Retina (tissue), 1 donor: ENCODE measurements at places on chromosomes 7 and 10.

- DNase-seq, result no peak
Measured at GRCh38 chr10:23826421-23826820, 382.5 kb upstream of the KIAA1217 start.

GRCh38 chr10:132397036-132397541, at the start of gene PWWP2B:
Gene PWWP2B, plus strand, starts transcription at chr10:132397200. Its CDS starts 27 bp downstream, at chr10:132397227.
- no peak for DNase-seq

GRCh38 chr7:102178410-102178809, 108.3 kb upstream of the SH2B2 start:
- no peak for DNase-seq

- peak; percentile 83 for DNase-seq
Measured at GRCh38 chr7:148699024-148699781, 500 bp downstream of the CUL1 start.

DNA sequence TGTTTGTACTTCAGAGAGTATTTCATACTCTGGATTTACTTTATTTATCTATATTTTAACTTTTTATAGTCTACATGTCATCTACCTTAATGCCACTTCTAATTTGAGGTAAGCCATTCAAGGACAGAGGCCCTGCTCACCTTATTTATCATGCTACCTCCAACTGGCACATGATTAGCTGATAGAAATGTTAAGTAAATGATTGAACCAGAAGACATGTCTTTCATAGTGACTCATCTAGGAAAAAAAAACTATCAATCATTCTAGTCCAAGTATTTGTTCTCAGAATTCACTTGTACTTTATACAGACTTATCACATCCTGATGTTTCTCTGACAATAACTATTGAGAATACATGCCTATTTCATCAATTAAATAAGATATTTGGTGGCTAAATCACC, 856.3 kb downstream of the XPNPEP1 start:
- no peak for DNase-seq

DNA sequence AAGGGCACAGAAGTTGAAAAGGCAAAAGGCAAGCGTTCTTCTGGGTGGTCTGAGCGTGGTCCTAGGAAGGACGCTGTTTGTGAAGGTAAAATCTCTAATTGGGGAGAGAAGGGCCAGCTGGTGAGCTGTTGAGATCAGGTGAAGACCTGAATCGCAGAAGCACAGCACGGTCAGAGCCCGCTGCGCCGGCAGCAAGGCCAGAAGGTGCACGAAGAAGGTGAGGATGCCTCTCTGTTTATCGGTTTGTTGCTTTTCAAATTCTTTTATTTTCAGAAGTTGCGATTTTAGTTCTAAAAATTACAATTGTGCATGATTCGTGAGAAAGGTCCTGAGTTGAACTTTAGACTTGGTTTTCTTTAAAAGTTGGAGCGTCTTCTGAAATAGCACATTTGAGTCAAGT, 247.8 kb upstream of the FOXK1 start:
- peak; percentile 47 for DNase-seq

DNA sequence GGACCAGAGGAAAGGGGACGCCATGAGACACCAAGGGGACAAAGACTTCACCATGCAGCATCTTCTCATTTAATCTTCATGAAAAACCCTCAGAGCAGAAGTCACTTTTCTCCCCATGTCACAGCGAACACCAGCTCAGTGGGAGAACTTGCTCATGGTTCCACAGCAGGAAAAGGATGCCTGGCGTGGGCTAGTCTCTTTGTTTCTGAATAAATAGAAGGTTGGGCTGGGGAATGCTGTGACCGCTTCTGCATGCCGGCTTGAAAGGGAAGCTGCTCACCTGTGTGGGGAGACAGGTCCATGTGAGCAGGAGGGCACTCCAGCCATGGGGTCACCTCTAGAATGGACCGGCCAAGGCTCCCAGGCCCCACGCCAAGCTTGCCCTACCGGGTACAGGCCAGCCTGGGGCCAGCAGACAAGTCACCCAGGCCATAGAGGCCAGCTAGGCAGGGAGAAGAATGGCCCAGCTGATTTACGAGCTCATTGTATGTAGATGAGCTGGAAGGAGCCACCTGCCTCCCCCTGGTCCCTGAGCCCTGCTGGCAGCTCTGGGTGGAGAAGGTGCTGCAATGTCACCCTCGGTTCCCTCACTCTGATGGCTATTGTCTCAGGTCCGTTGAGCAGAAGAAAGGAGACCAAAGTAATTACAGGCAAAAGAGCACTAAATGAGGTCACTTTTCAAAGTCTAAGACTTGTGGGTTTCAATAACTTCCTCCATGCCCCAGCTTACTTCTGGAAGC, 82.0 kb upstream of the PDZD8 start:
- DNase-seq, result no peak

DNA sequence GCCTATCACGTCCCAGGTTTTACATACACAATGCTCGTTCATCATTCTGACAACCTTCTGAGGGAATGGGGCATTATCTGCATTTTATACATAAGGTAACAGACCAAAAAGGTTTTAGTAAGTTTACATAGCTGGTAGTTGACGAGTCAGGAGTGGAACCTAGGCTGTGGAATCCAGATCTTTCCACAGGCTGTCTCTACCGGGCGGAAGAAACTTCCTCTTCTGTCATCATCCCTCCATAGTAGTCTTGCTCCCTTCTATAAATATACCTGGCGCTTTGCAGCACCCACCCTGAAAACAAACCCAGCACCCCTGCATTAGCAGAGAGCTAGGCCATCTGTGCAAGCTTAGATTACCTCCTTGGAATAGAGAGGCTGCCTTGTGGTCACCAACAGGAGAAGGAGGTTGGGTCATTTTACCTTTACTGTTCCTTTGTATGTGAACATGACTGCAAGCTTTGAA, 1.3 kb downstream of the TSPAN13 start:
- no peak for DNase-seq

- no peak for DNase-seq
Measured at GRCh38 chr10:13078912-13079775, 20.8 kb upstream of the OPTN start.

- DNase-seq, result no peak
Measured at GRCh38 chr7:25234336-25234735, 6.0 kb upstream of the NPVF start.

- no peak for DNase-seq
Measured at GRCh38 chr7:18400275-18400674, 95.3 kb upstream of the HDAC9 start.

DNA sequence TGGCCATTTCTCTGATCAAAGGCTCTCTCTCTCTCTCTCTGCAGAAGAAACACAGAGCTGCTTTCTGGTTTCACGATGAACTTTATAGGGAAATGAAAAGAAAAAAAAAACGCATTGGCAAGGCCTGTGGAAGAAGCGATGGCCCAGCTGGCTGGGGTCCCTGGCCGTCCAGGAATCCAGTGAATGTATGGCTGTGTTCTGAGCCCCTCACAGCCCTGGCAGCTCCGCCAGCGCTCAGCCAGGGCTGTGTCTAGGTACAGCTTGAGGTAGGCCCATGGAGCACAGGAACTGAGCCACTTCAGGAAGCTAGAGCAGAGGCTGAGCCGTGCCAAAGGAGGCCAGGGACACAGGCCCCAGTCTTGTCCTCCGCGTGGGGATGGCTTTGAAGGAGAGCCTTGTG, 13.1 kb upstream of the UCMA start:
- DNase-seq, result no peak

DNA sequence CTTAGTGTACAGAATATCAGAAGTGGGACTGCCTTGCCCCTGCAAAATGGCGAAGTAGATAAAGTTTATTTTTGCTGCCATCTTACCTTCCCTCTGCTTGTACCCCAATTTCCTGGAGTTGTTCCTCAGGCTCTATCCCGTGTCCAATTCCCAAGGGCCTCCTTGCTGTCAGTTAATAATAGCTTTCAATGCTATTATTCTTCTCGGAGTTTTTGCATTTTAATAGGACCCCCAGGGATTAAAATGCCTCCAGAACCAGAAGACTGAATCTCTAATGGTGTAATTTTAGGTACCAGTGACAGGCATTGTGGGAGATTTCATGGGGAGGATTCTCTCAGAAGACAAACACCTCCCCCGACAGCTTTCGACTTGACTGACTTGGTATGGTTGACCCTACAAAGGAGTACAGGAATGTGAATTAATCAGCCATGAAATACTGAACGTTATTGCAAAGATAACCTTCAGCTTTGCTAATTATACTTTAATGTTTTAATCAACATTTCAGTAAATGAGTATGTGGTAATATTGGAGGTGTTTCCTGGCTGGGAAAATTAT, 75.2 kb downstream of the ZNF22 start:
- no peak for DNase-seq

GRCh38 chr10:61157182-61157581, 213.2 kb upstream of the RHOBTB1 start:
- DNase-seq, result no peak

DNA sequence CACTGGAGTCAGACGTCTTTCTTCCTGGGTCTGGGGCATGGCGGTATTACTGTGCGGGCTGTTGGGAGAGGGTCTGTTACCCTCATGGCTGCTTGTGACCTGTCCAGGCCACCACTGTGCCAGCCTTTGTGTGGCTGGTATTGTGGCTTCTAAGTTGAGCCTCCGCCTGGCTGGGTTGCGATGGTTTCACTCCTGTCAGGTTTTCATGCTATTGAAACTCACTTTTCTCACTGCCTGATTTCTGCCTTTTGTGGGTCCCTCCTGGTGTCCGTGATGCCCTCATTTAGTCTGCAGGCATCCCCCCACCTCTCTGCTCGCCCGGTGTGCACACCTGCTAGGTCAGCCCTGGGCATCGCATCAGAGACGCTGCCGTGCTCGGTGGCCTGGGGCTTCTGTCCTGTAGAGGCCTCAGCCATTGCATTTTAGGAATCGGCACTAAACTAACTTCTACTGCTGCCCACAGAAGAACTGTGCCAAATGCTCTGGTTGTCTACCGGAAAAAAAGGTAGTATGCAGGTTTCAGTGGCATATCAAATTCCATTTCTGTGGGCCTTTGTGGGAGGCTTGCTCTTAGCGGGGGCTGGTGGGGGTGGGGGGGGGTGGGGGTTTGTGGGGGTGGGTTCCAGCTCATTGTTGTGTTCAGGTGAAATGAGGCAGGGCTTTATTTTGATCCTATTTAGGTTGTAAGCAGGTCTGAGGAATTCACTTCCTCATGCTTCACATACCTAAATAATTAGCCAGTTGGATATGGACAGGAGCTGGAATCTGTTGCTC, 64.3 kb downstream of the MGMT start:
- no peak for DNase-seq

GRCh38 chr7:80644054-80644453, 5.6 kb downstream of the CD36 start:
- no peak for DNase-seq

- DNase-seq, result no peak
Measured at GRCh38 chr7:117048114-117048866, 95.0 kb downstream of the ST7 start.

GRCh38 chr10:13120786-13121499, 21.0 kb downstream of the OPTN start:
- no peak for DNase-seq

DNA sequence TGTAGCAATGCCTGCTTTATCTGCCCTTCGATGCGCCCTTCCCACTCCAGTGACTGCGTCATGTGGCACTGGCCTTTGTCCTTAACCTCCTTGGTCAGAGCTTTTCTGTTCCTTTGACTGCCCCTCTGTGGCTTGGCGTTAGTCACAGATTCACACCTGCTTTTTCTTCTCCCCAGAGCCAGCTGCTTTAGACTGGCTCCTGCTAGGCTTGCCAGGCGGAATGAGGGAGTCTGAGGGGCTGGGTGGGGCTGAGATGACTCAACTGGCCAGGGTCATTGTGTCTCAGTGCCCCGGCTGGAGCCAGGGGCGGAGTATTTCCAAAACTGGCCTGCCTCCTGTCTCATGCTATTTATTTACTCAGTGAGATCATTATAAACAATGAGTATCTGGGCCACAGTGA, 194.1 kb downstream of the EMX2 start:
- no peak for DNase-seq

- DNase-seq, result no peak
Measured at GRCh38 chr10:127715782-127716378, 21.1 kb upstream of the FOXI2 start.

- DNase-seq, result no peak
Measured at GRCh38 chr7:103987451-103987850, 2.0 kb downstream of the RELN start.

DNA sequence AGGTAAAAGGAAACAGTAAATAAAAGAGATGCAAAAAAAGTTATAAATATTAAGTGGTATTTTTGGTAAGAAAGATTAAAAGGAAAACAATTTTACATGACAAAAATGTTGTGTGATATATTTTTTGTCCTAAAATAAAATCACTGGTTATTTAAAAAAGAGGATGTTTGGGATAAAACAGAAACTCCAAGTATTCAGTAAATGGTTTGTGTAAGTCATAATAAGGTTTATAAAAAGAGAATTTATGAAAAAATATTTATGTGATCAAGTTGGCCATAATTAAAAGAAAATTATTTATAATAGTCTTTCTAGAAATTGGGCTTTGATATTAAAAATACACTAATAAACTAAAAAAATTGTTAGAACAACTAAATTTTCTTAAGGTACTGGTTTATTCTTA, 38.2 kb upstream of the FIGNL1 start:
- no peak for DNase-seq
